ENCODE measurements at places on chromosomes 1 and 21.

DNA sequence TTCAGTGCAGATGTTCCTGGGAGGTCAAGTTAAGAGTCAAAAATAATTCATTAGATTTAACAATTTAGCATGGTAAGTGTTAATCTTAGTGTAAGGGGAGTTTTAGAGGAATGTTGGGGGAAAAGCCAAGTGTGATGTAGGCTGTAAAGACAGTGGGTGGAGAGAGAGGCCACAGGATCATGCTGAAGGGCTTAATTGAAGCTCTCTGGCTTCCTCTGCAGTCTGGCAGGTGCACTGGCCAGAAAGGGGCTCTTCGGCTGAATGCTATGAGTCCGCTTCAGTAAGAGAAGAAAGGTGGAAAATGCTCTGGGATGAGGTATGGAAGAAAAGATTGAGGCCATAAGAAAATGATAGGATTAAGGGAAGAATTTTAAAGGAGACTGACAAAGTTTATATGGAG lies 3.0 kb downstream of the BRDT start:
- no peak for DNase-seq

- peak; percentile 73 for DNase-seq
Measured at GRCh38 chr1:212518188-212519054, 85.7 kb downstream of the NENF start.

DNA sequence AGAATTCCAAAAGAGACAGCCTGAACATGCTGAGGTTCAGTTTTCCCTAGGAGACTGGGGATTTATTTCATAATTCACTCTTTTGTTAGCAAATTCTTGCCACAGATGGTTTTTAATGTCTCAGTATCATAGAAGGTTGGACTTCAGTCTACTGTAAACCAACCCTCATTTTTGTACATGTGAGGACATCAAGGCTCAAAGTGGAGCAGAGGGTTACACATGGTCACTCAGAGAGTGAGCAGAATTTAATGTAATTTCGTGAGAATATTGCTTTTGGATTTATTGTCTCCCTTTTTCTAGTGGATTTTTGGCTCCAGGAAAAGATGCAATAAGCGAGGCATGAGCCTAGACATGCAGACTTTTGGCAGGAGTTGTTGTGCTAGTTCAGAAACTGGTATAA lies 210.8 kb upstream of the JUN start:
- DNase-seq: no peak

DNA sequence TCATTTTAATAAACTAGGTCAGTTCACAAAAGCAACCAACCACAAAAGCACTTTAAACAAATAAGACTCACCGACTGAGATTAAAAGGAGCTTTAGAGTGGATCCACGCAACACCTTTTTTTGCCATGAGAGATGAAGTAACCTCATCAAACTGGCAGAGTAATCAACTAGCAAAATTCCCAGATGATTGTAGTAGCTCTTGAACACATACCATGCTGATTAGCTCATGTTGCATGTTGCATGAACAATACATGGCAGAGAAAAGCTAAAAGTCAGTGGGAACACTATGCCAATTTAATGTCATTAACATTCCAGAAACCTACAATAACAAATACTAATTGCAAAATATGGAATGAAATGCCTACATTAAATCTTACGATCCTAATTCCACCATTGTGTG lies 4.1 kb downstream of the WARS2 start:
- peak; percentile 66 for DNase-seq

DNA sequence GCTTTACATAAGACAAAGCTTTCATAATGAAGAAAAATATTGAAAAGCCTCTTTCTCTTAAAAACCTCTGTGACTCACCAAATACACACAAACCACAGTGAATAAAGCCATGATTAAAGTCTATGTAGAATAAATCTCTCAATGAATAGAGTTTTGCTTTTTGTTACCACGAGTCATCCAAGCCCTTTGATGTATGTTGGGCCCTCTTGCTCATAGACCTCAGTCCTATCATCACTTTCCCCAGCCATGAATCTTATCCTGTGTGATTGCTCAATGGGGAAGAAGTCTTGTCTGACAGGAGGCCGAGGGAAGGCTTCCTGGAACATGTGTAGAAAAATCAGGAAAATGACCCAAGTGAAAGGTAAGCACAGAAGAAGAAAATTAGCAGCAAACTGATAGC lies 60.8 kb downstream of the NGF start:
- peak; percentile 76 for DNase-seq

DNA sequence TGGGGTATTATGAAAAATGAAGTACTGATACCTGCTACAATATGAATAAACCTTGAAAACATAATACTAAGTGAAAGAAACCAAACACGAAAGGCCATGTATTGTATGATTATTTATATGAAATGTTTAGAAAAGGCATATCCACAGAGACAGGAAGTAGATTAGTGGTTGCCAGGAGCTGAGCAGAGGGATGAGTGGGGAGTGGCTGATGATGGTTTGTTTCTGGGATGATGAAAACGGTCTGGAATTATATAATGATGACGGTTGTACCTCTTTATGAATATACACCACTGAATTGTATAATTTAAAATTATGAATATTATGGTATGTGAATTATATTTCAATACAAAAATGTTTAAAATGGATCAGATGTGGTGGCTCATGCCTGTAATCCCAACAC lies 63.8 kb upstream of the MPC2 start:
- DNase-seq: no peak

All from kidney tubule cell (primary cell).